Transverse colon (tissue), 4 donors: ENCODE measurements at places on chromosomes 16 and 17.

DNA sequence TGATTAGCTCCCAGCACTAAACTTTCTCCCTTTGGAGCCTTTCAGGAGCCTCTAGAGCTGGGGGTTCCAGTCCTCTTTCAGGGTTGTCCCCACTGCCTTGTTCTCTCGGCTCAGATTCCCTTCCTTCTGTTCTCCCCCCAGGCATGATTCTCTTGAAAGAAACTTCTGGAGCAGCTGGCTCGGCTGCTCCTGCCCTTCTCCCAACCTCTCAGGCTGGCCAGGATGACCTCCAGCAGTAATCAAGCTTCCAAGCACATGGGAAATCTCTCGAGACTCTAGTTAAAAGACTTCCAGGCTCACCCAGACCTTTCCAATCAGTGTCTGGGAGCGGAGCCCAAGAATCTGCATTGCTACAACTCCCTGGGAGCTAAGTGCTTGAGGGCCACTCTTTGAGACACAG, 3.6 kb downstream of the SDK2 start:
- no peak overlapping the region for H3K4me3 ChIP-seq
- peaks cover 29% of the 10 kb centered on the region for H3K4me1 ChIP-seq
- no peaks in the 10 kb centered on the region for H3K36me3 ChIP-seq
- H3K27ac ChIP-seq, result no peak overlapping the region
- H3K27me3 ChIP-seq, result peaks cover 53% of the 10 kb centered on the region

- no peaks in the 10 kb centered on the region for H3K27me3 ChIP-seq
- H3K27ac ChIP-seq, result no peak overlapping the region
- H3K4me3 ChIP-seq, result no peak overlapping the region
- H3K4me1 ChIP-seq, result no peaks in the 10 kb centered on the region
- no peaks in the 10 kb centered on the region for H3K36me3 ChIP-seq
Observed at GRCh38 chr16:63890081-63890480, 1231.8 kb downstream of the CDH11 start.

DNA sequence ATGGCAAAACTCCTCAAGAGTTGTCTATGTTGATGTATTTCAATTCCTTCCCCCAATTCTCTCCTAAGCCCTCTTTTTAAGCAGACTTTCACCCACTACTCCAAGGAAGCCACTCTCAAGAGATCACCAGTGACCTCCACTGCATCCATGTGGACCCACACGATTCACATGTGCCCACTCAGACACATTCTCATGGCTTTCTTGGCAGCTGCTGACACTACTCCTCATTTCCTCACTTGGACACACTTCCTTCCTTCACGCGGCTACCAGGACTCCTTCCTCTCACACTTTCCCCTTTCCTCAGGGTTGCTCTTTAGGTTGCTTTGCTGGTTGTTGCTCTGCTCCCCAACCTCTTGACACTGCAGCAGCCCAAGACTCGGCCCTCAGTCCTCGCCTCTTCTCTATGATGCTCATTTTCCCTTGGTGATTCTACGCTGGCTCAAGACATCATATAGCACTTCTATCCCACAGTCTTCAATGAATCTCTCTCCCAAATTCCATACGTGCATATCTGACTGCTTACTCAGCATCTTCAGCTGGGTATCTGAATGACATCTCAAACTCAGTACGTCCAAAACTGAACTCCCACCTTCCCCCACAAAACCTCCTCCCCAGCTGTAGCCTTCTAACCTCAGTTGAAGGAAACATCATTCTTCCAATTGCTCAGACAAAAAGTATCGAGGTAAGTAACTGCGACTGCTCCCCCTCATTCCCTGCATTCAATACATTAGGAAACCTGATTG, 28.2 kb downstream of the HELZ start:
- peaks cover 3% of the 10 kb centered on the region for H3K4me1 ChIP-seq
- no peak overlapping the region for H3K27ac ChIP-seq
- DNase-seq, result no peak
- H3K27me3 ChIP-seq, result no peaks in the 10 kb centered on the region
- H3K36me3 ChIP-seq, result peaks cover 25% of the 10 kb centered on the region
- H3K4me3 ChIP-seq, result no peak overlapping the region

DNA sequence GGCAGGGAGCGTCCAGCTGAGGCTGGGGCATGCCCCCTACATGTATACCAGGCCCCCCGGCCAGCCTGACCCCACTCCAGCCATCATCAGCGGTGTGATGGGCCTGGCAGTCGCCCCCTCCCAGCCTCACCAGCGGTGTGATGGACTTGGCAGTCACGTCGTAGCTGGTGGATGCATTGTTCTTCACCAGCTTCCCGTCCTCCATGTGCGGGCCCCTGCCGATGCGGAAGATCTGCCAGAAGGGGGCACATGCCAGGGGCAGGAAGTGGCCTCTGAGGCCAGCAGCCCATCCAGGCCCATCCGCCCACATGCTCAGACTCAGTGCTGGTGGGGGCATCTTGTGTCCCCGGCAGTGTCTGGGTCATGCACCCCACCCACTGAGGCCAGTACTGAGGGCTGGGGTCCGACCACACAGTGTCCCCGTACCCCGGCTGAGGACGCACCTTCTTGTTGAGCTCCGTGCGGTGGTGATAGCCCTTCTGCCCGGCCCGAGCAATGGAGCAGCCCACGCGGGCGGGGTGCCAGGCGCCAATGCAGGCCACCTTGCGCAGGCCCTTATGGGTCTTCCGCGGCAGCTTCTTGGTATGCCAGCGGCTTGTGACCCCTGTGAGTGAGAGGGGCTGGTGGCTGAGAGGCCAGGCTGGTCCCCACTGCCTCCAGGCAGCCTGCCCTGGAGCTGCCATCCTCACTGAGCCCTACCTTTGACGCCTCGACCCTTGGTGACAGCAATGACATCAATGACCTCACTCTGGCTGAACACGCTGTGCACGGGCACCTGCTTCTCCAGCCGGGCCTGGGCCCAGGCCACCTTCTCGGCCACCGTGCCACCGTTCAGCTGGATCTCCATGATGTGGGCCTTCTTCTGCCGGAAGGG, 3.7 kb upstream of the MSRB1 start:
- H3K36me3 ChIP-seq, result no peaks in the 10 kb centered on the region
- no peaks in the 10 kb centered on the region for H3K27me3 ChIP-seq
- no peak for DNase-seq
- H3K4me1 ChIP-seq, result peaks cover 16% of the 10 kb centered on the region
- no peak overlapping the region for H3K4me3 ChIP-seq
- H3K27ac ChIP-seq, result no peak overlapping the region

DNA sequence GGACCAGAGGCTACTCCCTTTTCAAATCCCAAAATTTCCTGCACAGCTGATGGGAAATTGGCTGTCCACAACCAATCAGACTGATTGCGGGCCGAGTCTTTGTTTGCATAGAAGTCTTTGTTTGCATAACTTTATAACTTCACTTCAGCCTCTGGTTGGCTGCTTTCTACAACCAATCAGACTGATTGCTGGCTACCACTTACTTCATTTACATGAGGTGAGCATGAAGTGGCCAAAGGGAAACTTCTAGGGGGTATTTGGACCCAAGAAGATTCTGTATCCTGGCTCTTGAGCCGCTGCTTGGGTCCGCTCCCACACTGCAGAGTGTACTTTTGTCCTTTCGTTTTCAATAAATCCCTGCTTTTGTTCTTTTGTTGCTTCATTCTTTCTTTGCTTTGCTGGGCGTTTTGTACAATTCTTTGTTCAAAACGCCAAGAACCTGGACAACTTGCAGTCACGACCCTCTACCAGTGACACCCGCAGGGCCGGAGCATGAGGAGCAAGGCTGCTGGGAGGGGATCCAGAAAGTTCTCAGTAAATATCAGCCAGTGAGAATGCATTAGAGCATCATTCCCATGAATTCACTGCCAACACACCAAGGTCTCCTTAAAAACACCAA, 67.5 kb downstream of the IQCK start:
- H3K4me3 ChIP-seq, result no peak overlapping the region
- H3K36me3 ChIP-seq, result no peaks in the 10 kb centered on the region
- DNase-seq, result no peak
- H3K27ac ChIP-seq, result no peak overlapping the region
- H3K27me3 ChIP-seq, result no peaks in the 10 kb centered on the region

DNA sequence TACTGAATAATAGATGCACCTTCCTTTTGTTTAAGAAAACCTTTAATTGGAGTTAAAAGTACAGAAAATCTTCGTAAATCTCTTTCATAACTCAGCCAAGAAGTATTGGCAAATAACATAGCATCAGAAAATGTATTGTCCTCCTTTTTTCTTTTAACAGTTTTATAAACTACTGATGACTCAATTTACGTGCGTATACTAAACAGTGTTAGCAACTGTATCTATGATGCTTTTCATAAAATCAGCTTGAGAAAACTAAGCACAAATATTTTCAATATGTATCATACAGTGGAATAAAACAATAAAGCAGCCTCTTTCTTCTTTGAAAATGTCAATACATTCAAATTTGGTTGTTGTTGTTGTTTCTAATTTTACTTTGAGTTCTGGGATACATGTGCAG, 88.6 kb downstream of the STXBP4 start:
- no peak for DNase-seq
- no peak overlapping the region for H3K27ac ChIP-seq
- H3K4me1 ChIP-seq, result peaks cover 12% of the 10 kb centered on the region
- H3K4me3 ChIP-seq, result no peak overlapping the region
- H3K27me3 ChIP-seq, result no peaks in the 10 kb centered on the region

- no peaks in the 10 kb centered on the region for H3K4me1 ChIP-seq
- H3K27me3 ChIP-seq, result no peaks in the 10 kb centered on the region
- no peak overlapping the region for H3K27ac ChIP-seq
- no peak overlapping the region for H3K4me3 ChIP-seq
- no peak for DNase-seq
Observed at GRCh38 chr16:72210555-72210954, 38.6 kb upstream of the PMFBP1 start.

GRCh38 chr16:15949210-15950160, at the start of gene ABCC1:
Gene ABCC1 (plus strand): TSS chr16:15949616. CDS start chr16:15949752, 136 bp downstream.
- peaks cover 35% of the 10 kb centered on the region for H3K4me1 ChIP-seq
- H3K27ac ChIP-seq, result peak within 1 kb of the TSS; percentile 93
- H3K36me3 ChIP-seq, result no peaks in the 10 kb centered on the region

DNA sequence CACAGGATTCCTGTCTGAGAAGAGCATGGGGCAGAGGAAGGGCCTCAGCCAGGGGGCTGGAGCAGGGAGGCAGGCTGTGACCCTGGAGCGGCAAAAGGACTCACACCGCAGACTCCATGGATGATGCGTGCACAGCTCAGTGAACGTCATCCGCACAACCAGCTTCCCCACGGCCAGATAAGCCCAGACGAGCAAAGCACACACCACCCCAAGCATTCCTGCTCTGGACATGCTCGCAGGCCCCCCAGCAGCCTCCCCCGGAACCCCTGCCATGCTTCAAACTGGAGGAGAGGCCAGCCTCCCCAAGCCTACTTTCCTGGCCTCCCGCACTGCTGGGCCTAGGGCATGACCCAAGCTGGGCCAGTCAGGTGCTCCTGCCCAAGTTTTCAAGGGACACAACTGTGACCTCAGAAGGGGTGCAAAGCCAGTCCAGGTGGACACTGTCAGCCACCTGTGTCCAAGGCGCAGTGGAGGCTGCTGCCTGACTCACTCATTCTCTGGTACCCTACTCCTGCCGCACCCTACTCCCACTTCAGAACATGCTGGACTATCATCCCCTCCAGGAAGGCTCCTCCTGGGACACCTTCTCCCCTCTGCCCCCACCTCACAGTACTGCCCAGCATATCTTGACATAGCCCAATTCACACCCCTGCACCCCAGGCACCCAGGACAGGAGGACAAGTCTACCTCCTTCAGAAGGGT, 4.8 kb downstream of the BCAR1 start:
- H3K27ac ChIP-seq, result peak overlapping the region; percentile 96
- DNase-seq, result no peak
- no peak overlapping the region for H3K4me3 ChIP-seq
- peaks cover 58% of the 10 kb centered on the region for H3K4me1 ChIP-seq

GRCh38 chr16:11379420-11379819, 34.2 kb downstream of the RMI2 start:
- H3K36me3 ChIP-seq, result no peaks in the 10 kb centered on the region
- no peak overlapping the region for H3K4me3 ChIP-seq
- no peak overlapping the region for H3K27ac ChIP-seq
- no peak for DNase-seq

GRCh38 chr16:11383481-11384183, 38.4 kb downstream of the RMI2 start:
- no peaks in the 10 kb centered on the region for H3K36me3 ChIP-seq
- peaks cover 3% of the 10 kb centered on the region for H3K27me3 ChIP-seq
- H3K4me1 ChIP-seq, result no peaks in the 10 kb centered on the region

DNA sequence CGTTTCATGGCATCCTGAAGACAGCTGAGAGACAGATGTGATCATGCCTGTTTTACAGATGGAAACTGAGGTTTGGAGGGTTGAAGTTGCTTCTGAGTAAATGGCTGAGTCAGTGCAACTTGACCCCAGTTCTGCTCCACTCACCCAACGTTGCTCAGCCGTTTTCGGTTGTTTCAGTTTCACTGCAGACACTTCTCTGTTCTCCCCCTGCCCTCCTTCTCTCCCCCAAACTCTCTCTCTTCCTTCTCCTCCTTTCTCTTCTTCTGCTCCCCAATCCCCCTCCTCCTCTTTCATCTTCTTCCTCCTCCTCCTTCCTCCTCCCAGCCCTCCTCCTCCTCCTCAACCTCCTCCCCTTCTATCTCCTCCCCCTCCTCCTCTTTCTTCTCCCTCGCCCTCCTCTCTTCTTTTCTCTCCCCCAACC, 9.4 kb upstream of the CEP20 start:
- no peaks in the 10 kb centered on the region for H3K36me3 ChIP-seq
- no peak overlapping the region for H3K27ac ChIP-seq
- no peak overlapping the region for H3K4me3 ChIP-seq
- no peaks in the 10 kb centered on the region for H3K4me1 ChIP-seq

- H3K27ac ChIP-seq, result no peak overlapping the region
- no peaks in the 10 kb centered on the region for H3K4me1 ChIP-seq
- H3K36me3 ChIP-seq, result no peaks in the 10 kb centered on the region
- H3K27me3 ChIP-seq, result no peaks in the 10 kb centered on the region
- DNase-seq, result no peak
Observed at GRCh38 chr17:213286-214105, 32.0 kb upstream of the DOC2B start.
